ENCODE measurements at places on chromosomes 16 and 17. TPM values are rescaled to one million over a fixed set of nuclear protein-coding genes. Genes with fewer than 3 reads are reported as not detected.

Gene KRTAP17-1
- not detected for total RNA-seq

Gene KRT40
- total RNA-seq, result not detected

Gene VPS25
- total RNA-seq, result 48.3 TPM

Gene HS3ST3A1
- total RNA-seq, result 0.39 TPM

Gene PPY
- total RNA-seq, result not detected

Gene CCDC200
- not detected for total RNA-seq

Gene APOBR
- total RNA-seq, result not detected

Gene GP1BA
- not detected for total RNA-seq

Gene AOC2
- 0.25 TPM for total RNA-seq

Gene KRT16
- not detected for total RNA-seq

Gene LRRC36
- 0.13 TPM for total RNA-seq

Gene SLC22A31
- total RNA-seq, result not detected

Gene CCDC92B
- not detected for total RNA-seq

Gene PPM1E
- under 0.01 TPM for total RNA-seq

Gene TNFSF13
- 0.26 TPM for total RNA-seq

Gene SLC52A1
- total RNA-seq, result 0.25 TPM

Gene GSG1L
- 0.63 TPM for total RNA-seq

Gene HOXB5
- total RNA-seq, result 0.13 TPM

Gene MMP15
- 5.4 TPM for total RNA-seq

Gene UMOD
- total RNA-seq, result not detected

Gene FAM20A
- not detected for total RNA-seq

Gene CTRB1
- total RNA-seq, result not detected

Gene LGALS9B
- total RNA-seq, result not detected

Gene CORO1A
- 2.4 TPM for total RNA-seq

Gene ABI3
- 16.9 TPM for total RNA-seq

Data from dermis microvascular lymphatic vessel endothelial cell (primary cell).